ENCODE measurements at places on chromosomes 6 and 20.

DNA sequence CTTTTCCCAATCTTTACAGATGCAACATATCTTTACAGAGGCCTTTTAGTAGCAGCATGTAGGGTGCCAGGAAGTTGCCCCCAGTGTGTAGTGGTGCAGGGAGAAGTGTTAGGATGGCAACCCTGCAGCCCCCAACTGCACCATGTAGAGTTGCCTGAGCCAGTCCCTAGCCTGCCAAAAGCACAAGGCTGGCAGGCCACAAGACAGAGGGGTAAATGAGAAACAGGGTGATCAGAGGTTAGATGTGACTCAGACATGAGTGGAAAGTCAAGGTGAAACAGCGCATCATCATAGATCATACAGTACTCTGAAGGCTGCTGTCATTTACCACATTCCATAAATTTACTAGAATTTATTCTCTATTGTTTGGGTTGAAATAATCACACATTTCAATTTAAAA is 467.5 kb downstream of the PRKN start:
- no peak for DNase-seq

GRCh38 chr6:38617856-38618255 is 21.9 kb downstream of the BTBD9 start:
- no peak for DNase-seq

DNA sequence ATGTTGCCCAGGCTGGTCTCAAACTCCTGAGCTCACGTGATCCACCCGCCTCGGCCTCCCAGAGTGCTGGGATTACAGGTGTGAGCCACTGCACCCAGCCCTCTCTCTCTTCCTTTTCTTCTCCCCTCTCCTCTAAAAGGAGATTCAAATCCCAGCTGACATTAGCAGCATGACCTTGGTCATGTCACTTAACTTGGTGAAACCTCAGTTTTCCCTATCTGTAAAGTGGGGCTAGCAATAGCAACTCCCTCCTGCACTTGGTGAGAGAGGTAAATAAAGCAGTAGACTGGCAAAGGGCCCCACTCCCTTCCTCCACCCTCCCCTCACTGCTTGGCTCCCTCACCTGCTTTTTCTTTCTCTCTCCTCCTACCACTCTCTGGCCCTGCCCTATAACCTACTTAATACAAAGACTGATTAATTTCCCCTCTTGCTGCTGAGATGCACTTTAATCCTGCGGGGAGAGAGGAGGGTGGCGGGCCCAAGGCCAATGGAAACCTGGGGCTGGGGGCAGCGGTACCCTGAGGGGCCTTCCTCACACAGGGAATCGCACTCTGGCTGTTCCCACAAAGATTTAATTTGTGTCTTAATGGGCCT is 54.2 kb upstream of the ZFAND3 start:
- DNase-seq: no peak

DNA sequence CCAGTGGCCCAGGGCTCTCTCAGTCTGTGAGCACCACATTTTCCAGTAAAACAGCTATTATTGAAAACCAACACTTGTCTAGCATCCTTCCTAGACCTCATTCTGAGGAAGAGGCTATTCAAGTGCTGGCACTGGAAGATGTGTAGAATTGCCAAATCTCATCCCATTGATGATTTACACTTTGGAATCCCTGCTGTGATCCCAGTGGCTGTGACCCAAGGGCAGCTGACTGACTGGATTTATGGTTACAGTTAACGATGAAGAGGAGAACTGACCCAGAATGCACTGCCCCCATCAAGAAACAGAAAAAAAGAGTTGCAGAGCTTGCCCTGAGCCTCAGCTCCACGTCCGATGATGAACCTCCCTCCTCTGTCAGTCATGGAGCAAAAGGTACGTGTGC is 2.4 kb downstream of the CMTR1 start:
- no peak for DNase-seq

GRCh38 chr6:6890400-6890858 is 217.3 kb upstream of the RREB1 start:
- no peak for DNase-seq

- DNase-seq: no peak
These were observed 1216.2 kb upstream of the CITED2 start for GRCh38 chr6:140590641-140591040.

GRCh38 chr6:139545206-139546105 is 171.0 kb upstream of the CITED2 start:
- no peak for DNase-seq

DNA sequence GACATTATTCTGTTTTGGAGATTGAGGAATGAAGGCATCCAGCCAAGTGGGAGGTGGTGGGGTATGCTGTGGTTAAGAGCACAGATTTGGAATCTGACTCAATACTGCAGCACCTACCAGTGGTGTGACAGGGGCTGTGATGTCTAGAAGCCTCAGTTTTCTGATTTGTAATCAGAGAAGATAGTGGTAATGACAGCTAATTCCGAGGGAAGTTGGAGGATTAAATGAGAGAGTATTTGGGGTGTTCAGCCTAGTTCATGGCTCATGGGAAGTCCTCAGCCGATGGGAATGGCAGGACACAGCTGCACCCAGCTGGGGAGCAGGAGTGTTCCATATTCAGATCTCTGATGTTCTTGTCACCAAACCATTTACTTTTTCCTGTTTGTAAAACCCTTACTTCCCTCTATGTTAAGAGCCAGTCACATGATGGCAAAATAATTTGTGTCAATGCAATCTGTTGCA is 9.3 kb downstream of the SLC9A8 start:
- no peak for DNase-seq

GRCh38 chr20:2005831-2006426 is 12.1 kb upstream of the PDYN start:
- peak; percentile 51 for DNase-seq

DNA sequence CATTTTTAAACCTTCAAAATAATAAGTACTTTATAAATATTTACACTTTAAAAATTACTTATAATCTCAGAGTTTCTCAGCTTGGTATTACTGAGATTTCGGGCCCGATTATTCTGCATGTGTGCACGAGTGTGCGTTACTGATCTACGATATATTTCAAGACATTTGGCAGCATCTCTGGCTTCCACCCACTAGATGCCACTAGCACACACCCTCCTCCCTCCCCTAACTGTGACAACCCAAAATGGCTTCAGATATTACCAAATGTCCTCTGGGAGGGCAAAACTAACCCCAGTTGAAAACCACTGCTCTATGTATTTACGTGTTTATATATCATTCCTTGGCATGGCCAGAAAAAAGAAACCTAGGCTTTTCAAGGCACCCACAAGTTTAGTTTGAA is 95.9 kb downstream of the FYN start:
- DNase-seq: no peak

DNA sequence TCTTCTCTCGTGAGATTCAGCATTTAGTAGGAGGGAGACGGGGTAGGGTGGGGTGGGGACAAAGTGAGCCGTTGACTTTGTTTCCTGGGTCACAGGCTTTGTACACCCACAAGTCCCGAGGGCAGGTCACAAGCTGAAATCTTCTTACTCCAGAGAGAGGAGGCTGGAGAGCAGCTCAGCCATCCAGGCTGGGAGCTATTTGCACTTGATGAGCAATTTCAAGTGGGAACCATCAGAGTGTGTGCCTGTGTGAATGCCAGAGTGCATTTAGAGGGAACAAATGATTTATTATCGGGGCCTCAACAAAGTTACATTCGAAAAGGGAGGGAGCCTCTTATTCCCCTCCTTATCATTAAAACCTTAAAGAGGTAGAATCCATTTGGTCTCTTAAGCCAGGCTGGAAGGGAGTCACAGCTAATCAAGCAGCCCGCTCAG is 155.7 kb upstream of the JARID2 start:
- no peak for DNase-seq

DNA sequence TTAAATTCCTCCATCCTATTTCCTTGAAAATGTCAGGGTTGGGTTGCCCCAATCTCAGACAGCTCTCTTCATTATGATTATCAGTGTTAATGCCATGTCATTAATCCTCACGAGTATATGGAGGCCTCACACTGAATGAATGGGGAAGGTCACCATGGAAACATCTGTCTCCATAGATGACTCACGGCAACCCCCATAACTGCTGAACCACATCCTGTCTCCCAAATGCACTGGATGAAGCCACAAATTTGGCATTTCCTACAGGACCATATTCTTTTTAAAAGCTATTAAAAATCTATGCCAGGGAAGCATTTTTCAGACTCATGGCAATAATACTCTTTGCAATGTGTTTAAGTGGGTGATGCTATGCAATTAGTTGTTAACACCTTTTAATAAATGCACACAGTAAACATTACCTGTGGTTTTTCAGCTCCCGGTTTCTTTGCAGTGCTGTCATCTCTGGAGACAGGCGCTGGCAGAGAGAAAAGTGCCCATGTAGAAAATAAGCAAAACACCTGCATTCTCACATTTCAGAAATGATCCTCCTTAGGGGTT is 80.1 kb upstream of the PTPRK start:
- no peak for DNase-seq

DNA sequence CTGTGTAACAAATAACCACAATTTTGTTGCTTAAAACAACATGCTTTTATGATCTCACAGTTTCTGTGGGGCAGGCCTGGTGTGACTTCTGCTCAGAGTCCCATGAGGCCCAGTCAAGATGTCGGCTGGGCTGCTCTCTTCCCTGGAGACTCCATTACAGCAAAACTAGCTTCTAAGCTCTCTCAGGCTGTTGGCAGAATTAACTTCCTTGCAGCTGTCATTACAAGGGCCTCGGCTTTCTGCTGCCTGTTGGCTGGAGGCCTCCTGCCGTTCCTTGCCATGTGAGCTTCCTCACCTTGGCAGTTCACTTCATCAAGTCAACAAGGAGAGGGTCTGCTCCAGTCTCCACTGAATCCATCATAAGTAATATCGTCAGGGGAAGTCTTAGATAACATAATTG is 659.2 kb downstream of the PRKN start:
- no peak for DNase-seq

- DNase-seq: no peak
These were observed 12.9 kb downstream of the RIPOR2 start for GRCh38 chr6:24922814-24923213.

DNA sequence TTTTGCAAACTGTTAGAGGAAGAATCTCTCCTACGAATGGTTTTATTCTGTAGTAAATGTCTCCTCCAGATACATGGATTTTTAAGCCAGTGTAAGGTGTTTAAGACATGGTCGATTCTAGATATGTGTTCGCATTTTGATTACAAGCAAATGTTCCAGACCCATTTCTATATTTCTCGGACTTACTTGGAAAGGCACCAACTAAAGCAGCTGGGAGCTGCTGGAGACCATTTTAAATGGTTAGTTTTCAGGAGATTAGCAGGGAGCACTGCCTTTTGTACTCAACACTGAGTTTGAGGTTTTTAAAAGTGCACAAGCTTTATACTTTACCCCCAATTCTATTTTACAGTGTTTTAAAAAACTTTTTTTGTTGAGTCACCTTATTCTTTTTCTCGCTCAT is 857.0 kb downstream of the KIF16B start:
- no peak for DNase-seq

DNA sequence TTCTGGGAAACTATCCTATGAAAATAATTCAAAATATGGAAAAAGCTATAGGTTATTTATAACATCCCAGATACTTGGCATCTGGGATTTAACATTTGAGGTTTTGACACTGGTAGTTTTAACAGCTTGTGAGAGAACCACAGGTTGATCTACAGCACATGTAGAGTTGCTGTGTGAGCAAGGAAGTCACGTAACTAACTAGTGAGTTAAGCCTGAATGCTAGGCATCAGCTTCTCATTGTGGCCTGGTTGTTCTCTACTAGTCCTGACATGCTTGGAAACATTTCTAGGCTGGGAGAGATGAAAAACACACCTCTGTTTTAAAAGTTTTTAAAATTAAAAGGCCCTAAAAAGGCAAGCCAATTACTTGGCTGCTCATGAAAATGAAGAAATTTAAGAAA is 28.2 kb downstream of the ESF1 start:
- no peak for DNase-seq

DNA sequence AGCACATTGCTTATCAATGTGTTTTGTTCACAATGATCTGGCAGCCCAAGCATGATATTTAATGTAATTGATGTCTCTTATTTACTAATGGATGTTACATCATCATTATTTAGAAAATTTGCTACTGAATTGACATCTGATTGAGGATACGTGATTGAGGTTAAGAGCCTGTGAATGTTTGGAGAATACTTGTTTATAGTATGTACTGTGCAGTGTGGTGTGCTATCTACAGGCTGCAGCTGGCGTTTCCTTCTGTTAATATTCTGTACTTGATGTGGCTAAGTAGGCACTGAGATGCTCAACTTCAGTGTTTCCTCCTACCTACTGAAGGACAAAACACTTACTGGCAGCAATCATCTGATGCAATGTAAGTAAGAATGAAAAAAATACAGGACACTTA is 709.6 kb upstream of the FLRT3 start:
- DNase-seq: no peak

GRCh38 chr6:37074053-37074827 is 68.8 kb downstream of the FGD2 start:
- no peak for DNase-seq

GRCh38 chr6:166488076-166488685 is 98.3 kb downstream of the RAMACL start:
- peak; percentile 58 for DNase-seq

GRCh38 chr6:5718231-5718947 is 288.3 kb downstream of the NRN1 start:
- no peak for DNase-seq

DNA sequence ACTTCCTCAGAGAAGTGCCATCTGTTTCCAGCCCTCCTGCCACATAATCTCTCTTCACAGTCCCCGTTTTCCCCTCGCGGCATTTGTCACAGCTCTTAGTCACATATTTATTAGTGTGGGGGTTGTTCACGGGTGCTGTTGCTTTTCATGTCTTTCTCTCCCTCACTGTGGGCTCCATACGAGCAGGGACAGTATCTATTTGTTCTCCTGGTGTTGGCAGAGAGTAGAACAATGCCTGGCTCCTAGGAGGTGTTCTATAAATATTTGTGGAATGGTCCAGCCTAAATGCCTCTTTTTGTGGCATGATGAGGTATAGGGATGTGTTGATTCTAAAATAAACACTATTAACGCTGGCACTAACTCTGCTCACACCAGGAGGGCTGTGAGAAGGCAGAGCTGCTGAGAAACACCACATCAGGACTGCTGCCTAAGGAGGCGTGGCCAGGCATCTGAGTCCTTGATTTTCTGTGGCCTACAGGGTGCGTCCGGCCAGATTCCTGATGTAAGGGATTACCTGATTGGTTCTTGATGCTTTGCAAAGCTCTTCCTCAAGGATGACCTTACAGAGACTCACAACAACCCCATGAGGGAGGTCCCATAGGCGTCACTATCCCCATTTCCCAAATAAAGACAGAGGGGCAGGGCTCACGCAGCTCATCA is 219.8 kb upstream of the ARID1B start:
- no peak for DNase-seq

- no peak for DNase-seq
These were observed 253.4 kb downstream of the EPHA7 start for GRCh38 chr6:93165850-93166430.

GRCh38 chr6:119510246-119510645 is 160.7 kb upstream of the MAN1A1 start:
- no peak for DNase-seq

- DNase-seq: no peak
These were observed 201.2 kb downstream of the TAF4 start for GRCh38 chr20:61864481-61864880.

- no peak for DNase-seq
These were observed 60.6 kb upstream of the IL20RA start for GRCh38 chr6:137105375-137105774.

GRCh38 chr20:41057999-41058673 is 29.5 kb downstream of the TOP1 start:
- no peak for DNase-seq

Measured in activated T-cell treated with anti-CD3 and anti-CD28 coated beads for 1 hour (primary cell).